Thyroid gland (tissue), 4 donors: ENCODE measurements at places on chromosomes 12 and 14.
A peak's percentile ranks its signal among the peaks of the same experiment; 100 is the strongest.

DNA sequence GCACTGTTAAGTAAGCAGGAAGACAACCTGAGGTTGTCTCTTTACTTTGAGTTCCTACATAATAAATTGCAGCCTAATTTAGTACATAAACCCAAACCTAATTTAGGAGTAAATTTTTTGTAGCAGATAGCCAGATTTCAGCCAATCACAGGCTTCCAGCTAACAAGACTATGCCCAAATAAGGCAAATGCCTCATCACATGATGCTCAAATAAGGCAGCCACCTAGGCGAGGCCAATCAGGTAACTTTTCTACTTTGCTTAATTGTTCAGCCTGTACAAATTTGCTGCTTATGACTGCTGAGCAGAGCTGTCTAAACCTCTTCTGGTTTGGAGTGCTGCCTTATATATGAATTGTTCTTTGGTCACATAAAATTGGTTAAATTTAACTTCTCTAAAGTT is 1118.7 kb upstream of the TMEM132C start:
- no peak for DNase-seq

DNA sequence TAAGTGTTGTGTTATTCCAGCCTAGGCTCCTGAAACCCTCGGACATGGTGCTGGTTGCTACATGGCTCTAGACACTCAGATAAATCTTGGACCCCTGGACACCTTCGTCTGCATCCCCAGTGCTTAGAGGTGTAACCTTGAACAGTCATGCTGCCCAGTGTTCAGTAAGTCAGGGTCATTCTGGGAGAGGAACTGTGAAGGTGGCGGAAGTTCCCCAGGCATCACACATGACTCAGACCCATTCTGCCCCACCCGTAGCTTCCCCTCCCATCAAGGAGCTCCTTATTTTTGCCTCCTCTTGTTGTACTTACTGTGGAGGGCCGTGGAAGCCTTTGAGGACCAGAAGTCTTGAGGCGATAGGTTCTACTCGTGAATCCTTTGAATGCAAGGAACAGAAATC is 18.1 kb upstream of the SSPN start:
- no peak for DNase-seq

- DNase-seq: no peak
Observed at GRCh38 chr14:52473557-52473956, 78.7 kb downstream of the TXNDC16 start.

DNA sequence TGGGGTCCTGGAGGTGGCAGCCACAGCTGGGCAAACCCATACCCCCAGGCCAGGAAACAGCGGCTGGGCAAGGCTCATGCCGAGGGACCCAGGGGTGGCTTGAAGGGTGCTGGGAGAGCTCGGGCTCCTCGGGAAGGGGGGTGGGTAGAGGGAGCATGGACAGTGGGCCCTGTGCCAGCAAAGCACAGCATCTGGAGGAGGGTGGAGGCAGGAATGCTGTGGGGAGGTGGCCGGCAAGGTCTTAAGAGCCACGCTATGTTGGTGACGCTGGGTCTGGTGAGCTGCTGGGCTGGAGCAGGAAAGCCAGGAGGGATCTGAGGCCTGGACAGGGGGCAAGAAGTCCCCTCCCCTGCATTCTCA is 48.2 kb upstream of the DLK1 start:
- DNase-seq: no peak

- no peak for DNase-seq
Observed at GRCh38 chr12:130452546-130452945, 114.9 kb downstream of the PIWIL1 start.

- no peak for DNase-seq
Observed at GRCh38 chr14:64726585-64726890, 22.3 kb downstream of the PLEKHG3 start.

DNA sequence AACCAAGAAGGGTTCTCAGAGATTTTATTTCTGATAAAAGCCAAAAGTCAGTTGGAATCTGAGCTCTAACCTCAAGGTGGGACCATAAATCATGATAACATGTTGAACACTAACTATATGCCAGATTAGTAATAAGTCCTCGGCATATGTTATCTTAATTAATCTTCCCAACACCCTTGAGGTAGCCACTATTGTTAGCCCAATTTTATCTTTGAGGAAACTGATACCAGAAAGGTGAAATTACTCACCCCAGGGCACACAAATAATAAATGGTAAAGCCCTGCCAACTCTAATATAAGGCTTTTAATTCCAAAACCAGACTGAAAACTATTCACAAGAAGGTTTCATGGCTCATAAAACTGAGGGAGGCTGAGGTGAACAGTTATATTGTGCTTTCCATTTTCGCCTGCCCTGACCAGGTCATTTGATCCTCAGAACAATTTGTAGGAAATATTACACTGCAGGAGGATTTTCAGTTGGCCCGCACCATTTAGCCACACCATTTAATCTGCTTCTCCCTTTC is 16.1 kb upstream of the NUAK1 start:
- no peak for DNase-seq

- DNase-seq: no peak
Observed at GRCh38 chr14:54805070-54805444, 97.6 kb downstream of the GCH1 start.

DNA sequence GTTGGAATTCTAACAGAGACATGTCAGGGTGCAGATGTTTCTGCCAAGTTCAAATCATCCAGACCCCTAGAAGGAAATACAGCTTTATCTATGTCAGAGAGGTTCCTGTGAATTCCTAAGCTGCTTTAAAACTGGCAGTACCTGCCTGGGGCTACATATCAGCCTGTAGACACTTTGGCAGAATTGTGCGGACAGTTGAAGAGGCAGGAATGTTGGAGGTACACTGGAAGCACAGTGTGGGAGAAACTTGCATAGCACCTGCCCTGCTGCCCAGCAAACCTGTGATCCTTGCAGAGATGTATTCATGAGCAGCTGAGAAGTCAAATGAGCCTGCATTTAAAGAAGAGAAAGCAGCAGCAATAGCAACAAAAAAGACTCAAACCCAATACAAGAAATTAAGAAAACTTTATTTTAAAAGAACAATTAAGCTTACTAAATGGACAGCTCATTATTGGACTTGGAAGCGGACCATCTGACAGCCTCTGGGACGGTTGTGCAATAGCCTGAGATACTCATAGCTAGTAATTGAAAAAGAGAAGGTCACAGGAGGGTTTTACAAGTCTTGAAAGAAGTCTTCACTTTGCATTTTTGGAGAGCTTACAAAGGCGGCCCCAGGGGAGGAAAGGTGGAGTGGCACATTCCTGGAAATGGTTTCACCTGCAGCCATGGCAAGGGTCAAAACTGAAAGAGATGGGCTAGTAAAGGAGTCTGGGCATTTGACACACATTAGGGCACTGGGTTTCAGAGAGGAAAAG is 280.9 kb upstream of the FLRT2 start:
- no peak for DNase-seq

GRCh38 chr14:60183741-60184140 is 18.5 kb upstream of the DHRS7 start:
- DNase-seq: no peak

- no peak for DNase-seq
Observed at GRCh38 chr12:109178532-109178931, 62.1 kb downstream of the ACACB start.

- DNase-seq: no peak
Observed at GRCh38 chr14:24251880-24252288, 9.5 kb upstream of the TINF2 start.

GRCh38 chr14:68379510-68380328 is 413.1 kb downstream of the ZFP36L1 start:
- no peak for DNase-seq

DNA sequence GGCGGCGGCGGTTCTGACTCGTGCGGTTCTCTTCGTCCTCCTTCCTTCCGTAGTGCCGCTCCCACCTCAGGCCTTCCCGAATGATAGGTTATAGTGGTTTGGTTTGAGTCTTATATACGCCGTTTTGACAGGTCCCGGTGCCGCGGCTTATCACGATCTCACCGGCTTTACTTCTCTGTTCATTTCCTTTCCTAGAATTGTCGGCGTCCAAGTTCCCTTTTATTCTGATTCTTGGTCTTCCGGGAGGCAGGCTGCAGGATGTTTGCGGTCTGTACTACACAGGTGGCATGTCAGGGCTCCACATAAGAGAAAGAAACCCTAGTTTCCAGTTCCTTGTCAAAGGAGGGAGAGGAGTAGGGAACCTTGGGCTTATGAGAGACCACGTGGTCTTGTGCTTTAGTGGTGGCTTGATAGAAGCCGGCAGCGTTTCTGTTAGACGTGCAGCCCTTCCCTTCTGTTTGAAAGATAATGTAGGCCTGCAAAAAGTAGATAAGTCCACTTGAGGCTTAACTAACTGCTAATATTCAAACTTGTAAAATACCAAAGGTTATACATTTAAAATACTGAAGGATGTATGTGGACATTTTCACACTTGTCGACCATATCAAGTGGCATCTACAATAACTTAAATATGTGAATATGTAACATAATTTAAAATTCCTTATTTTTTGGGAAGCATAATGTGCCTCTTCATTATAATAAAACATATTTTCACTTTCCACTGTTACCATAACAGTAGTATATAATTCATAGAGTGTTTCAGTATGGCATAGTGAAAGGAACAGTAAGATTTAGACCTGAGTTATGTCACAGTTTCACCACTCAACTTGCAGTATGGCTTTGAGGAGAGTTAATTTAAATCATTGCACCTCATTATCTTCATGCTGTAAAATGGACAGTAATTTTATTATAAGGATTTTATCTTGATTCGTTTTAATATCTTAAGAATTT is 804 bp downstream of the USP15 start:
- DNase-seq: peak; percentile 14

- DNase-seq: no peak
Observed at GRCh38 chr12:64097366-64098105, 124.6 kb downstream of the KICS2 start.

GRCh38 chr12:46473634-46474329 is 101.2 kb upstream of the SLC38A2 start:
- DNase-seq: peak; percentile 23

- no peak for DNase-seq
Observed at GRCh38 chr14:30998100-30998706, 27.2 kb upstream of the AP4S1 start.

- no peak for DNase-seq
Observed at GRCh38 chr12:80470403-80470802, 26.4 kb downstream of the PTPRQ start.

DNA sequence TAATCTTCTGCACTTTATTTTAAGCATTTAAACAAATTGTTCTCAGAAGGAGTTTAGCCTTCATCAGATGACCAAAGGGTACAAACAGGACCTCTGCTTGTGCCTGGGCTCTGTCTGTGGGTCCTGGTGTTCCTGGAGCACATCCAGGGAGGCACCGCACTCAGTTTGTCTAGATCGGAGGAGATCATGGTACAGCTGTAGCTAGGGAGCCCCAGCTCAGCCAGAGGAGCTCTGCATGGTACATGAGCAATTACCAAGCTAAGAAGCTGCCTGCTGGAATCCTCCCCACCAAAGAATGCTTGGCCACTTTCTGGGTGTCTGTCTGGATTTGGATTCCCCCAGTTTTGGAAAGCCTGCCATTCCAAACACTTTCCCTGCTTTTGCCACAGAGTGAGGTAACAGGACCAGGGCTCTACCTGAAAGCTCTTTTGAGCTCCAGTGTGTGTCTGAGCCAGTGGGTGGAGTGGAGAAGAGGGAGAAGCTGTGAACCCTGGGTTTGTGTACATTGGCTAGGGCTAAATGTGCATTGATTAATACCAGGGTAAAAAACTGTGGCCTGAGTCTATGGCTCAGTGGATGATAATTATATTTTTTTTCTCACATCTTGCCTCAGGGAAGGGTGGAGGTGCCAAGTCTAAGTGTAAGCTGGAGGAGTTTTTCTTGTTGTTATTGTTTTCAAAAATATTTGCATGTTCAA is 163.7 kb upstream of the IGF1 start:
- DNase-seq: no peak

- no peak for DNase-seq
Observed at GRCh38 chr14:99660794-99661193, 15.9 kb downstream of the HHIPL1 start.

DNA sequence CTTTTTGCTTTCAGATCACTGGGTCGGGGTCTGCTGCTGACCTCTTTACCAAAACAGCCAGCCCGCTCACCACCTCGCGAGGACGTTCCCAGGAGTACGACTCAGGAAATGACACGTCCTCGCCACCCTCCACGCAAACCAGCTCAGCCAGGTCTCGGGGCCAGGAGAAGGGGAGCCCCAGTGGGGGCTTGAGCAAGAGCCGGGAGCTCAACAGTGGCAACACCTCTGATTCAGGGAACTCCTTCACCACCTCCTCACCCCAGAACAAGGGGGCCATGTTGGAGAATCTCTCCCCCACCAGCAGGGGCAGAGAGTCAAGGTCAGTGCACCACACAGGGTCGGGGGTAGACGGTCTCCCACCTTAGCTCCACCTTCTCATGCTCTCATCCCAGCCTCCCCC is 33.4 kb upstream of the HSPB8 start:
- DNase-seq: no peak

DNA sequence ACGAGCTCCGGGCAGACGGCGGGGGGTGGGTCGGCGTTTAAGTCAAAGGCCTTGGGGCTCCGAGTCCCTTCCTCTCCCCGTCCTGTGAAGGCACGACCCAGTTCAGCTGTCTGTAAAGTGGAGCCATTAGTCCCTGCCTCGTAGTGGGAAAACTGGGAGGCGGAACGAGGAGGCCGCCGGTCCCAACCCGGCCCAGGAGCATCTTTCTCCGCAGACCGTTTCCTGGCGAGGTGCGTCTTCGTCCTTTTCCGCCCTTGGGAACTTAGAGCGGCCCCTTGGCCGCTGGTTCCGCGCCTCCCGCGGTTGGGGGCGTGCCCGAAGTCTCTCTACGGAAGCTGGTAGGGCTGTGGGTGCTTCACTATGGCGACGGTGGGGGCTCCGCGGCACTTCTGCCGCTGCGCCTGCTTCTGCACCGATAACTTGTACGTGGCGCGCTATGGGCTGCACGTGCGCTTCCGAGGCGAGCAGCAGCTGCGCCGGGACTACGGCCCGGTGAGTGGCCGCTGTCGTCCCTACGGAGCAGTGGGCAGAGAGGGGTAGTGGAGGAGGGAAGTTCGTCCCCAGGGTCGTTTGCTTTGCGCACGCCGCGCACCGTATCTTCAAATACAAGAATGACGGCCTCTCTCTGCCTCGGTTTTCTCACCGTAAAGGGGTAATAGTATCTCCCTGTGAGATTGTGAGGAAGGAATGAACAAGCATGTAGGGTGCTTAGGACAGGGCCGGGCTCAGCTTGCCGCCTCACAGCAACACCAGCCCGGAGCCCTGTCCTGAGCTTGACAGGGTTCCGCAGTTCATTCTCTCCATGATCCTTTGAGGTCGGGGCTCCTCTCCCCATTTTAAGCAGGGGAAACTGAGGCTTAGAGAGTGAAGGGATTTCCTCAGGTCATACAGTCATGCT is at the start of gene OGFOD2:
OGFOD2 (plus strand) TSS at position 353 of the 898 bp plus-strand sequence; CDS start at position 361, 8 bp downstream.
- DNase-seq: peak; percentile 92
